CD4-positive, alpha-beta memory T cell (primary cell): ENCODE measurements at places on chromosomes 5 and 9. TPM values are rescaled to one million over a fixed set of nuclear protein-coding genes. Genes with fewer than 3 reads are reported as not detected.

GRCh38 chr9:129649726-129650679, 8.1 kb upstream of the ASB6 start:
- no peaks in the 10 kb centered on the region for H3K27me3 ChIP-seq
- H3K4me3 ChIP-seq, result no peak overlapping the region
- no peak for DNase-seq

DNA sequence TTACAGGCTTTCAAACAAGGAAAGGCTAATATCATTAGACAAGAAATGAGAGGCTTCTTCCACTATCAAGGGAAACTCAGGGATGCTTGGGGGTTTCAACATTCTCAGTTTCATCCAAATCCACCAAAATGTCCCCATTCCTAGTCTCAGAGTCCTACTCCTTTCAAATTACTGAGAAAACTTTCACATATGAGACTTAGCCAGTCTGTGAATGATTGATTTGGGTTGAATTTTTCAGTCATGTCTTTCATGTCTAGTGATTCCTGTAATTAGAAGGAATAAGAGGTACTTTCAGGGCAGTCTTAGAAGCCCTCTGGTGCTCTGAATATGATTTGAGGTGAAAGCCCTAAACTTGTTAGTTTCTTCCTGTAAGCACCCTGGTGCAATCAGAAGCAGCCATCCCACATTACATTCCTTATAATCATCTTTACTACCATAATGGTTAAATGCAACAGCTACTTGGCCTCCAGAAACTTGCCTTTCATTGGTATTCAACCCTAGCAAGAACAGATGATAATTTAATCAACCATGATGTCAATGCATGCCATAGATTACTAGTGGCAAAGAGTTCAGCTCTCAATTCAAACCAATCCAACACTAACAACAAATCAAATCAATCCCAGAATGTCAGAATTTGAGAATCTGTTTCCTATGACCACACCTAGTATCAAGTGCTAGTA, 50.7 kb upstream of the RIC1 start:
- peaks cover 4% of the 10 kb centered on the region for H3K4me1 ChIP-seq
- DNase-seq, result no peak
- no peaks in the 10 kb centered on the region for H3K27me3 ChIP-seq
- no peak overlapping the region for H3K27ac ChIP-seq

- no peak for DNase-seq
- H3K4me1 ChIP-seq, result peaks cover 72% of the 10 kb centered on the region
- H3K36me3 ChIP-seq, result peaks cover 11% of the 10 kb centered on the region
- no peak overlapping the region for H3K27ac ChIP-seq
- no peaks in the 10 kb centered on the region for H3K27me3 ChIP-seq
These were observed 8.8 kb downstream of the TENT4A start for GRCh38 chr5:6722015-6722414.

DNA sequence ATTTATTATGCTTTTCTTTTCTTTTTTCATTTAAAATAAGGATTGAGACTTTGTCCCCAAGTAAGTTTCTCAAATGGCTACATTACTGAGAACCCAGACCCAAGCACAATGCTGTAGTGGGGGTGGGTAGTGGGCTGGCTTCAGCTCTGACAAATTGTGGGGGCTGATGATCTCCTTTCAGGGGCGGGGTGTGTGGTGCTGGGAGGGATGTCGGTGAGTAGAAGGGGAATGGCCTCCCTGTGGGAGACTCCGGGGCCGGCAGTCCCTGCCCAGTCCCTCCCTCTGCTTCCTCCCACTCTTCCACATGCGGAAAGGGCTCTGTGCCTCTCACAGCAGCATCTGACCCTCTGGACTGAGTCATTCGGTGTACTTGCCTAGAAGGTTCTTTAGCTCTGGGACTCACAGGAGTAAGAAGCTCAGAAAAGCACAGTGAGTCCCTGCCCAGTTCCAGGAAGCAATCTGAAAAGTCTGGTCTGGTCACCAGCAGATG, 14.3 kb downstream of the CD180 start:
- no peak for DNase-seq
- peaks cover 35% of the 10 kb centered on the region for H3K4me1 ChIP-seq
- H3K27me3 ChIP-seq, result no peaks in the 10 kb centered on the region
- no peaks in the 10 kb centered on the region for H3K36me3 ChIP-seq
- no peak overlapping the region for H3K27ac ChIP-seq
- no peak overlapping the region for H3K4me3 ChIP-seq

GRCh38 chr9:122261469-122261881, 3.2 kb downstream of the RBM18 start:
- H3K4me3 ChIP-seq, result no peak overlapping the region
- DNase-seq, result no peak
- H3K36me3 ChIP-seq, result peaks cover 9% of the 10 kb centered on the region
- H3K4me1 ChIP-seq, result peaks cover 42% of the 10 kb centered on the region
- no peak overlapping the region for H3K27ac ChIP-seq
- no peaks in the 10 kb centered on the region for H3K27me3 ChIP-seq

The CPLANE1 gene
- total RNA-seq, result 6.5 TPM

The STKLD1 gene
- 1.4 TPM for total RNA-seq

The SPINK7 gene
- total RNA-seq, result not detected

The PCDHGA7 gene
- 0.26 TPM for total RNA-seq

The OMD gene
- total RNA-seq, result not detected

The PCDHGA6 gene
- 0.76 TPM for total RNA-seq
